GM06990 (cell line): ENCODE measurements at places on chromosomes 3 and 15.

DNA sequence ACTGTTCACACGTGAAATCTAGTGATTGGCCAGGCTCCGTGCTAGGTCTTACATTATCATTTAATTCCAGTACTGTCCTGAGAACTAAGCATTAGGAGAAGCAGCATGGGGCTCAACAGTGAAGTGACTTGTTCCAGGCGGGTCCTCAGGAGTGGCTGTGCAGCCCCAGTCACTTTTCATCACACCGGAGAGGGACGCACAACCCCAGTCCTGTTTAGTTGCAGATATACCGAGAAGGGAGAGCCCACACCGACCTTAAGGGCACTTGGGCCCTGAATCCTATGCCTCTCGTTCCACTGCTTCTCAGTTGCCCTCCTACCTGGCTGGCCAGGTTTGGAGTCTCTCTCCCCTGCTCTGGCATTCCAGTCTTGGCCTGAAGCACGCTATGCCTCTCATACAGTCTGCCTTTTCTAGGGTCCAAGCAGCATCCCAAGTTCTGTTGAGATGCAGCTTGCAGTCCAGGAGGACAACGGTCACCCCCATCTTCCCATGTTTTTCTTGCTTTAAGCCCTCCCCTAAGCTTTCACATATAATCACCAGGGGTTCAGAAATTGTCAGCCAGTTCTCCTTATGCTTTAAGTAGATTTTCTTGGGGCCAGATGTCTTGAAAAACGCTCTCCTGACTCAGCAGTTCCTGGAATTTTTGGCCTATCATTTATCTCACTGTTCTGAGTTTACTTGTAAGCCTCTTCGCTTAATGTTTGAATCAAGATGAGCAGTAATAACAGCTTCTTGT, 10.1 kb downstream of the FAM131A start:
- DNase-seq: no peak

GRCh38 chr3:45993421-45994027, 2.1 kb downstream of the FYCO1 start:
- no peak for DNase-seq

DNA sequence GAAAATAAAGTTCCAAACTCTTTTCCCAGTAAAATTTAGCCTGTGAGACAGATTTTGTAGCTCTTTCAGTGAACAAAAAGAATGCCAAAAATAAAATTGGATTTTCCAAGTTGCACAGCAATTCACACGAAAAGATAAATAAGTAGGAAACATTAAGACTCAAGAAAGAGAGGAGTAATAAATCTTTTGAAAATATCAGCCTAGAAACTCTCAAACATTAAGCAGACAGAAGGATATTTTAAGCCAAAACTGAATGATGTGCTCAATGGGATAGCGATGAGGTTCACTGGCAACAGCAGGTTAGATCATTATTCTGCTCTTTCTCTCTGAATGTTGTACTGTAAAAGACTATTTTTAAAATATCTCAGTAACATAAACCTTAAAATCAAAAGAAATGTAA, 115.0 kb downstream of the STAG1 start:
- no peak for DNase-seq

DNA sequence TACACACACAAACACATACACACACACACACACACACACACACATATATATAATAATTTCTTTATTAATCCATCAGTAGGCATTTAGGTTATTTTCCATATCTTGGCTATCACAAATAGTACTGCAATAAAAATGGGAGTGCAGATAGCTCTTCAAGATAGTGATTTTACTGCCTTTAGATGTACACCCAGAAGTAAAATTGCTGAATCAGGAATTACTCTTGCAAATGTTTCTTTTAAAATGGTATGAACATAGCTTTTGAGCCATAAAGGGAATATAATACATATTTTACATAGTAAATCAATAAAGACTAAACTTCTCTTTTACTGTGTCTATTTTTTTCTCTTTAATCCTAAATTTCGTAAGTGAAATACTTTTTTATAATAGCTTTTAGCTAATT, 1251.1 kb downstream of the ZPLD1 start:
- DNase-seq: no peak
